Cardiac fibroblast (primary cell): ENCODE measurements at places on chromosomes 13 and 19.

DNA sequence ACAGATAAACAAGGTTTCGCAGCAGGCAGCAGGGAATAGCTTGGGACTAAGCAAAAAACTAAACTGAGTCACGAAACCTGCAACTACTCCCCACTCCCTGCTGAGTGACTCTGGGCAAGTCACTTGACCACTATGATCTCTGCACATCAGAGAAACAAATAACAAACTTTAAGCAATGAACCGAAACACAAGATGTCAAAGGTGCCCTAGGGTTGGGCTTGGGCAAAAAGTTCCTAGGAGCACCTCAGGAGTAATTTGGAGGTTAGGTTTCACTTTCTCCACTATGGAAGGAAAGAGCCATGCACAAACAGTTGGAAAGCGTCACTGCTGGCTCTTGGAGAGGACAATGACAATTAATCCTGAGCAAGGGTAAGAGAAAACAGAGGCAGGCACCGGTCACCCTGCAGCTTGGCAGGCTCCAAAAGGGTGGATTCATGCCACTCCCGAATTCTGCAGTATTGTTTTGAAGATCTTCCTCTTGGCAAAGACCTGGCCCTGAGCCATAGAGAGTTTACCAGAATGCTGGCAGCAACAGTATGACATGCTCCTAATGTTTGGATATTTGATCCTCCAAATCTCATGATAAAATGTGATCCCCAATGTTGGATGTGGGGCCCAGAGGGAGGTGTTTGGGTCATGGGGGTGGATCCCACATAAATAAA lies 60.3 kb downstream of the CRYL1 start:
- peak; percentile 48 for DNase-seq

GRCh38 chr13:113122550-113123225 lies at the start of gene F10:
TSS of gene F10 (plus strand) at chr13:113122799. CDS start at chr13:113122856, 57 bp downstream.
- DNase-seq = peak; percentile 65

- DNase-seq = peak; percentile 69
These were observed 11.6 kb upstream of the ASF1B start for GRCh38 chr19:14147797-14148605.

DNA sequence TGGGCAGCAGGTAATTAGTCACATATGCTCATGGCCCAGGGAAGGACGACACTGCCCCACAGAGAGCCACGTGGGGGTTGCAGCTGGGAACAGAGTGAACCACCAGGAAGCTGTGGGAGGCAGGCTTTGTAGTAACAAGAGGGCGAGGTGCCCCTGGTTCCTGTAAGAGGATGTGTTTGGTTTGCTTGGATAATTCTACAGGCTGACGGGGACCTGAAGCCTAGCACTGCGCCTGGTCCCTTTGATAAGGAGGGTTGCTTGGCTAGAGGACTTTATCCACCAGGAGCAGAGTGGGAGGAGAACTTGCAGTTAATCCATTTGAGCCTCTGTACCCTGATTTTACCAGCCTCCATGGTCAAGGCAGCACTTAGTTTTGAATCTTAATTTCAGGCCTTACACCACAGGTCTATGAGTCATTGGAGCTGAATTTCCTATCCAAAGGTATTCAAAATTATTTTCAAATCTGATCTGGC lies 67.4 kb upstream of the CLDN10 start:
- peak; percentile 59 for DNase-seq

DNA sequence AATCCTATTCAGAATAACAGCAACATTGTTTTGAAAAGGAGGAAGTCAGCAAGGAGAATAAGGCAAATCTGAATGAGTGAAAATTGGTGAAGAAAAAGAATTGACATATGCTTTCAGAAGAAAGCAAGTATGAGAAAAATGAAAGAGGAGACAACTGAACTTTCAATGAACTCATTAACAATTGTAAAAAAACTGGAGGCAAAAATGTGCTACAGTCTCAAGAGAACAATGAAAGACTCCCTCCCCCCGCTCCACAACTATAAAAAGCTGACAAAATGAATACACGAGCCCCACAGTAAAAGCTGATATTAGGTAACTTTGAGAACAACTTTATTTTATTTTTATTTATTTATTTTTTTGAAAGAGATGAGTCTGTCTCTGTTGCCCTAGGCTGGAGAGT lies 373.1 kb downstream of the DIAPH3 start:
- peak; percentile 40 for DNase-seq

GRCh38 chr13:99294958-99295357 lies 12.2 kb downstream of the GPR183 start:
- no peak for DNase-seq
